Naive B cell (primary cell): ENCODE measurements at places on chromosomes 2 and 18.

- no peak for DNase-seq
- H3K27ac ChIP-seq: no peak overlapping the region
Observed at GRCh38 chr2:237257471-237257951, 156.5 kb downstream of the COL6A3 start.

- H3K27ac ChIP-seq: no peak overlapping the region
- no peaks in the 10 kb centered on the region for H3K4me1 ChIP-seq
- H3K4me3 ChIP-seq: no peak overlapping the region
- H3K27me3 ChIP-seq: peaks cover 5% of the 10 kb centered on the region
Observed at GRCh38 chr18:59033359-59033758, 106.3 kb upstream of the SEC11C start.

DNA sequence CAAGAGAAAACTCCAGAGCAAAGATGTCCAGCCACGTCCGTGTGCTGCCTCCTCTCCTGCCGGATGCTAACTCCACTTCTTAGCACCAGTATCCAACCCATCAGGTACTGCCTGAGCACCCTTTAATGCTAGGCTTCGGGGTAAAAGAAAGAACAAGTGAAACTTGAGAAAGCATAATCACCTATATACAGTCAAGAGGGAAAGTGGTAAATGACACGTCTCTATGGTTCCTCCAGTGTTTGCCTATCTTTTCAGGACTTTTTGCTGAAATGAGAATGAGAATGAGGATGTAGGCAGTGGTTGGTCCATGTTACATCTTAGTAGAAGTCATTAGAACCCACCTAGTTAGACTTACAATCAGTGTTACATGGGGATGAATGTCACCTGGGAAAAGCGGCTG lies 47.9 kb downstream of the EPHA4 start:
- no peaks in the 10 kb centered on the region for H3K27me3 ChIP-seq
- no peak for DNase-seq
- H3K36me3 ChIP-seq: no peaks in the 10 kb centered on the region
- no peak overlapping the region for H3K27ac ChIP-seq
- H3K4me1 ChIP-seq: peaks cover 15% of the 10 kb centered on the region
- no peak overlapping the region for H3K4me3 ChIP-seq

DNA sequence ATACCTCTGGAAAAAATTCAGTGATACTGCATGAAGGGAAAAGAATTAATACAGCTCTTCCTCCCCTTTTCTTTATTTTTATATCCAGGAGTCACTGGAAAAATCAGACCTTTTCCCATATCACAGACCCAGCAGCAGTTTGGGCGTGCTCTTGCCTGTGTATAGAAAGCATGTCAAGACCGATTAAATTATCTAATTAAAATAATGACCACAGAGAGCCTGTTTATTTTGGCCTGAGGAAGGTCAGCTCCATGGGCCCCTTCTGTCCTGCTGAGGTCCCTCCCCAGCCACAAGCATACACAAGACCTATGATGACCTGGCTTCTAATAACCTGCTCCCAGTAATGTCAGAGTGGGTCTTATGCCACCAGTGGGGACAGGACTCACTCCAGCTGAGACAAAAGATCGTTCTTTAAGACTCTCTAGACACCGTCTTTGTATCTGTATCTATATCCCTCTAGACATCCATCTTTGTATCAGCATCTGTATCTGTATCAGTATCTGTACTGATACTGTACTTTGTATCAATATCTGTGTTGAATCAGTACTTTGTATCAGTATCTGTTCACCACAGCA lies 147.8 kb downstream of the VAPA start:
- peaks cover 8% of the 10 kb centered on the region for H3K27me3 ChIP-seq
- no peak overlapping the region for H3K4me3 ChIP-seq
- no peaks in the 10 kb centered on the region for H3K36me3 ChIP-seq
- no peak for DNase-seq
- H3K4me1 ChIP-seq: peaks cover 17% of the 10 kb centered on the region

GRCh38 chr2:219918944-219919343 lies 291.5 kb downstream of the SLC4A3 start:
- no peak for DNase-seq
- no peak overlapping the region for H3K4me3 ChIP-seq
- no peaks in the 10 kb centered on the region for H3K4me1 ChIP-seq
- H3K27ac ChIP-seq: no peak overlapping the region

- no peak for DNase-seq
- H3K4me3 ChIP-seq: no peak overlapping the region
- H3K27ac ChIP-seq: no peak overlapping the region
Observed at GRCh38 chr2:1675633-1676032, 68.7 kb downstream of the PXDN start.

DNA sequence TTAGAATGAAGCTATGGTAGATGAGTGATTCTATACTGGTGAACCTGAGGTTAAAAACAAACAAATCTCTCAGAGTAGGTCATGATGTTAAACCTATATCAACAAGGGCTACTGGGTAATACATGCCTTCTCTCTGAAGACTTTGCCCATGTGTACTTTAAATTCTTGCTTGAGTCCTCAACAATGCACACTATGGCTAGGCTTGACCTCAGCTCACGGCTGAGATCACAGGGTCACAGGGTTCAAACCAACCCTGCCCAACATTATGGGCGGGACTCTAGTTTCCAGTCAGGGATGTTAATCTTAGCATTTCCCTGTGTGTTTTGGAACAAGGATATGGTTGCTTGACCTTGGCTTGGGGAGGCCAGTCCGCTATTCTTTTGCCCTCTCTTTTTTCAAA lies 7.7 kb downstream of the CD28 start:
- no peak overlapping the region for H3K27ac ChIP-seq
- no peaks in the 10 kb centered on the region for H3K4me1 ChIP-seq
- peaks cover 38% of the 10 kb centered on the region for H3K27me3 ChIP-seq
- DNase-seq: no peak

DNA sequence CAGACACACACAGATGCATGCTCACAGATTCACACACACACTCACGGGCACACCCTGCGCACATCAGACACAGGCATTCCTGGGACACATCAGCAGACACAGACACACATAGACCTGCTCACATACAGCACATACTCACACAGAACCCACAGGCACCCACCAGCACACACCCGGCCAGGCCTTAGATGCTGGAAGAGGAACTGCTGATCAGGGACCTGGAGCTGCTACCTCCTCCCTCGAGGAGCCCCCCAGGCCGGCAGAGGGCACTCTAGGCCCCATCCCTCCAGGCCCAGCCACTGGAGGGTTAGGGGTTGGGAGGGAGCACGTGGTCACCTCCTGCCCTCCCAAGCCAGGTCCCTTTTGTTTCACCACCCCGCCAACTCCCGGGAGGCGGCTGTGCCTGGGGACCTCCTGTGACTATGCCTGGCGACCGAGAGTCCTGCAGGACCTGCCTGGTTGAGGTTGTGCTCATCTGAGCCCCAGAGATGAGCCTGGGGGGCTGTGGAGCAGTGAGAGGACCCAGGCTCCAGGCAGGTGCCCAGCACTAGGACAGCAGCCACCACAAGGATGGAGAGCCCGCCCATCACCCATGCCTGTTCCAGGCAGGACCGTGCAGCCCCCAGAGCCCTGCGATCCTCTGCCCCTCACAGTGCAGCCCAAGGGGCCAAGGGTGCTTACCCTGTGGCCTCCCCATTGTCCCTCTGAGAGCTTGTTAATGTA lies 21.0 kb upstream of the PTMA start:
- no peak overlapping the region for H3K4me3 ChIP-seq
- H3K27ac ChIP-seq: no peak overlapping the region
- peaks cover 35% of the 10 kb centered on the region for H3K4me1 ChIP-seq

DNA sequence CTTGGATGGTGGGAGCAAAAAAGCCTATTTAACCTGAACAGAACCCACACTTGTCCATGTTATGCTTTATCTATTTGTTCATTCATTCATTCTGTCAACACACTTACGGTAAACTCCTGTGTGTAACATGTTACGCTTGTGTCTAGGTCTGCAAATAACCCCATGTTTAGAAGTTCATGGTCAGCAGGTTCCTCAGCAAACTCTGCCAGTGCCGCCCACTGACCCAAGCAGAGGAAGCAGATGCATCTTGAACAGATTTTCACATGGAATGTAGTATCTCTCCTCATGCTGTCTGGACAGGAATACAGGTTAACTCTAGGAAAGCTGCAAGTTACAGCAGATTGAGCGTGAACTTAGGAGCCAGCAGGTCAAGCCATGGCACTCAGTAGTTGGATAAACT lies 213.7 kb upstream of the COPS8 start:
- no peak for DNase-seq
- no peak overlapping the region for H3K27ac ChIP-seq
- H3K4me1 ChIP-seq: no peaks in the 10 kb centered on the region
- H3K4me3 ChIP-seq: no peak overlapping the region

- no peaks in the 10 kb centered on the region for H3K36me3 ChIP-seq
- no peak for DNase-seq
Observed at GRCh38 chr18:13576598-13576997, 149.8 kb downstream of the FAM210A start.

- no peak for DNase-seq
- H3K4me1 ChIP-seq: no peaks in the 10 kb centered on the region
- H3K36me3 ChIP-seq: no peaks in the 10 kb centered on the region
- no peak overlapping the region for H3K4me3 ChIP-seq
Observed at GRCh38 chr2:84152462-84152861, 306.6 kb downstream of the SUCLG1 start.

GRCh38 chr2:229901819-229902218 lies 20.0 kb downstream of the TRIP12 start:
- no peaks in the 10 kb centered on the region for H3K36me3 ChIP-seq
- no peak overlapping the region for H3K27ac ChIP-seq
- DNase-seq: no peak
- H3K27me3 ChIP-seq: no peaks in the 10 kb centered on the region
- peaks cover 27% of the 10 kb centered on the region for H3K4me1 ChIP-seq
- H3K4me3 ChIP-seq: no peak overlapping the region

GRCh38 chr2:86027922-86028765 lies 77.5 kb downstream of the POLR1A start:
- H3K36me3 ChIP-seq: peaks cover 54% of the 10 kb centered on the region
- no peaks in the 10 kb centered on the region for H3K27me3 ChIP-seq
